PC-9 (cell line): ENCODE measurements at places on chromosomes 5 and 9. TPM values are rescaled to one million over a fixed set of nuclear protein-coding genes. Genes with fewer than 3 reads are reported as not detected.

Gene PJA2
- total RNA-seq: 23.0 and 29.9 TPM in 2 replicates

Gene UBAP1
- 23.7 and 33.8 TPM in 2 replicates for total RNA-seq

Gene TAF11L5
- total RNA-seq: not detected in 2 replicates

Gene GRIN3A
- total RNA-seq: not detected in 2 replicates

Gene IFNK
- total RNA-seq: not detected in 2 replicates

GRCh38 chr5:158953929-158954534 is 145.7 kb downstream of the EBF1 start:
- no peaks in the 10 kb centered on the region for H3K4me1 ChIP-seq
- H3K36me3 ChIP-seq: no peaks in the 10 kb centered on the region
- no peak for DNase-seq
- no peak overlapping the region for H3K27ac ChIP-seq
- H3K27me3 ChIP-seq: peaks cover 69% of the 10 kb centered on the region
- no peak overlapping the region for H3K4me3 ChIP-seq

- no peak for DNase-seq
- no peaks in the 10 kb centered on the region for H3K4me1 ChIP-seq
- H3K4me3 ChIP-seq: no peak overlapping the region
- H3K36me3 ChIP-seq: no peaks in the 10 kb centered on the region
- no peaks in the 10 kb centered on the region for H3K27me3 ChIP-seq
These were observed 28.3 kb upstream of the NIPAL4 start for GRCh38 chr5:157431544-157432200.

DNA sequence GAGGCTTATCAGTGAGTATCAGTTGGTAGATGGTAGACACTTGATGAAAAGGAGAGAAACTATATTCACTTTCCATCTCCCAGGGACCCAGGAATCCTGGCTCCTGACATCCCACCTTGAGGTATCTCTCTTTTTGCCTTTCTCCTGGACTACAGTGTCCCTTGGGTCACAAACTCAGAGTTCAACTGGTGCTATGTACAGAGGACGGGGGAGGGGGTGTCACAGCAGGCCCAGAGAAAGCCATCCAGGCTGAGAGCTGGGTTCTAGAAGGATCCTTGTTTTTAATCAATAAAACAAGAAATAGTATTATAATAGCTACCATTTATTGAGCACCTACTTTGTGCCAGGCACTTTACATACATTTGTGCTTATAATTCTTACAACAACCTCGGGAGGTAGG is 10.3 kb downstream of the MYORG start:
- H3K4me1 ChIP-seq: no peaks in the 10 kb centered on the region
- H3K4me3 ChIP-seq: no peak overlapping the region
- H3K36me3 ChIP-seq: no peaks in the 10 kb centered on the region
- no peaks in the 10 kb centered on the region for H3K27me3 ChIP-seq

DNA sequence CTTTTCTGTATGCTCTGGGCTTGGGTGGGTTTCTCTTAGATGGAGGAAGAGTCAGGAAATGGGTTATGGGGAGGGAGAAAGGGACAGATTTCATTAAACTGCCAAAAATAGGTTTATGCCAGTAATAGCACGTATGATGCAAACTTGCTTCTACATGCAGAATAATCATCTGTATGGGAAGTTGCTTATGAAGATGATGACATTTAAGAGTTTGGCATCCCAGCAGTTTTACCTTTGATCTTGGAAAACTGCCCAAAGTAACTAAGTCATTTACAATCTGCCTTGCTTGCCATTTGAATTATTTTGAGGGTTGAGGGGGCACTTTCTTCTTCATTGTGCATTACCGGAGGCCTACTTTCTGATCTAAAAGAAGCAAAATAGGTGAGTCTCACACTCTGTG is 282.9 kb upstream of the ANKRD55 start:
- no peak overlapping the region for H3K27ac ChIP-seq
- no peaks in the 10 kb centered on the region for H3K27me3 ChIP-seq
- H3K4me1 ChIP-seq: peaks cover 46% of the 10 kb centered on the region

- H3K27ac ChIP-seq: no peak overlapping the region
- no peak for DNase-seq
- H3K4me1 ChIP-seq: peaks cover 18% of the 10 kb centered on the region
- H3K4me3 ChIP-seq: no peak overlapping the region
- no peaks in the 10 kb centered on the region for H3K27me3 ChIP-seq
- H3K36me3 ChIP-seq: no peaks in the 10 kb centered on the region
These were observed 15.5 kb downstream of the SIL1 start for GRCh38 chr5:139182528-139183296.

DNA sequence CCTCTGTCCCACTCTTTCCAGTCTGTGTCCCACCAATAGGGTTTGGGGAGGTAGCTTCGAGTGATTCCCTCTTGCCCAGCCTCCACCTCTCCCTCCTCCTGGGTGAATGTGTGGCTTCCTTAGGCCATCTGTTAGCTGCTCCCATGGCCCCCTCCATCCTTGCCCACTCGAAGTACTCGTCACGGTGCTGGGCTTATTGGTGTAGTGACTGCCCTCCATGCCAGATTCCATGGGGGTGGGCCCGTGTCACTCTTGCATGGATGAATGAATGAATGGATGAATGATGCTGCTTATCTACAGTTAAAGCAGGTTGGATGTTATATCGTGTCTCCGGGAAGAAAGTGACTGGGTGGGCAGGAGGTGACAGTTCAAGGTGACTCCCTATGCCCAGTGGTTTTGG is 19.1 kb downstream of the HMCN2 start:
- no peak overlapping the region for H3K4me3 ChIP-seq
- H3K27me3 ChIP-seq: peaks cover 64% of the 10 kb centered on the region
- H3K4me1 ChIP-seq: no peaks in the 10 kb centered on the region
- H3K27ac ChIP-seq: no peak overlapping the region
- H3K36me3 ChIP-seq: no peaks in the 10 kb centered on the region

GRCh38 chr5:89302102-89302891 is 419.3 kb upstream of the MEF2C start:
- DNase-seq: no peak
- H3K27me3 ChIP-seq: no peaks in the 10 kb centered on the region
- H3K27ac ChIP-seq: no peak overlapping the region
- no peak overlapping the region for H3K4me3 ChIP-seq
- H3K36me3 ChIP-seq: no peaks in the 10 kb centered on the region
- no peaks in the 10 kb centered on the region for H3K4me1 ChIP-seq

GRCh38 chr9:134061019-134061687 is 6.7 kb downstream of the BRD3 start:
- peaks cover 23% of the 10 kb centered on the region for H3K4me1 ChIP-seq
- H3K4me3 ChIP-seq: no peak overlapping the region
- no peak for DNase-seq
- no peaks in the 10 kb centered on the region for H3K36me3 ChIP-seq
- no peaks in the 10 kb centered on the region for H3K27me3 ChIP-seq

DNA sequence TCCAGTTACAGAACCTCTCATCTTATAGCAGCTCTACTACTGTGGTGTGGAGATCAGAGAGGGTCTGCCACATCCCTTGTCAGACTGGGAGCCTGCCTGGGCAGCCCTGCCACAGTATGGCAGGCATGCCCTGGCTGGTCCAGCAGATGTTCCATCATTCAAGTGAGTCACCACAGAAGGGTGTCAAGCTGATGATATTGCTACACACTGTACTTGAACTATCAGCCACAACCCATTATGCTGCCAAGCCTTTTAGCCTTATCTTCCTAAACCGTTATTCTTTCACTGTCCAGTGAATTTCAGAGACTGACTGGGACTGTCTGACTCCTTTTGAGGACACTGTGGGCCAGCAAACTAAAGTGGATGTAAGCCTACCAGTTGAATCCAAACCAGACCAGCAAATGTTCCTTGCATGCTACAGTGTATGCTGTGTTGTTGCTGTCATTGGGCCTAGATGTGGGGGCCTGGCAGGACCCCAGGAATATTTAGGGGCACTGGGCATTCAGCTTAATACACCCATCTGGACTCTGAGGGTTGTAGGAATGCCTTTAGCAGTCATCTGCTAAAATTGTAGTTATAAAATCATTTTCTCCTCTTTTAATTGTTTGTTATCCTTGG is 202.6 kb downstream of the NR3C1 start:
- no peak for DNase-seq
- H3K27me3 ChIP-seq: no peaks in the 10 kb centered on the region
- H3K27ac ChIP-seq: no peak overlapping the region

- DNase-seq: no peak
- no peaks in the 10 kb centered on the region for H3K27me3 ChIP-seq
- H3K27ac ChIP-seq: no peak overlapping the region
- H3K4me3 ChIP-seq: no peak overlapping the region
- peaks cover 18% of the 10 kb centered on the region for H3K36me3 ChIP-seq
These were observed 7.6 kb downstream of the RAB24 start for GRCh38 chr5:177295924-177296323.

GRCh38 chr5:59008816-59009473 is 426.1 kb downstream of the RAB3C start:
- H3K27ac ChIP-seq: no peak overlapping the region
- H3K27me3 ChIP-seq: no peaks in the 10 kb centered on the region
- H3K36me3 ChIP-seq: no peaks in the 10 kb centered on the region
- H3K4me3 ChIP-seq: no peak overlapping the region

DNA sequence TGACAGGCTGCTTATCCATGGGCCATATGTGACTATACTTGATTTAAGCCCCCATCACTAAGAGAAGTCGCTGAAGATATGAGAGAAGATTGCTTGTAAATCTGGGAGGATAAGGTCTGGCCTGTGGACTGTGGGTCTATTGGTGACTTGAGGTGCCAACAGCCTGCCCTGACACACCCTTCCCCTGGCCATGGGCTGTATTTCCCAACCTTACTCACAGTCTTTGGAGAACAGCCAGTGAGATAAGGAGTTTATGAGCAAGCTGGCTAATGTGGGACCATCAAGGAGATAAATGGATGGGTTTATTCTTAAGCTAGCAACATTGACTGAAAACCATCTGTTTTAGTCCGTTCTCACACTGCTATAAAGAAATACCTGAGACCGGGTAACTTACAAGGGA is 231.3 kb downstream of the ZSWIM6 start:
- H3K4me1 ChIP-seq: no peaks in the 10 kb centered on the region
- H3K27ac ChIP-seq: no peak overlapping the region
- H3K27me3 ChIP-seq: peaks cover 19% of the 10 kb centered on the region; the same call in 1 of the 2 replicates
- H3K4me3 ChIP-seq: no peak overlapping the region
- no peak for DNase-seq
- no peaks in the 10 kb centered on the region for H3K36me3 ChIP-seq

DNA sequence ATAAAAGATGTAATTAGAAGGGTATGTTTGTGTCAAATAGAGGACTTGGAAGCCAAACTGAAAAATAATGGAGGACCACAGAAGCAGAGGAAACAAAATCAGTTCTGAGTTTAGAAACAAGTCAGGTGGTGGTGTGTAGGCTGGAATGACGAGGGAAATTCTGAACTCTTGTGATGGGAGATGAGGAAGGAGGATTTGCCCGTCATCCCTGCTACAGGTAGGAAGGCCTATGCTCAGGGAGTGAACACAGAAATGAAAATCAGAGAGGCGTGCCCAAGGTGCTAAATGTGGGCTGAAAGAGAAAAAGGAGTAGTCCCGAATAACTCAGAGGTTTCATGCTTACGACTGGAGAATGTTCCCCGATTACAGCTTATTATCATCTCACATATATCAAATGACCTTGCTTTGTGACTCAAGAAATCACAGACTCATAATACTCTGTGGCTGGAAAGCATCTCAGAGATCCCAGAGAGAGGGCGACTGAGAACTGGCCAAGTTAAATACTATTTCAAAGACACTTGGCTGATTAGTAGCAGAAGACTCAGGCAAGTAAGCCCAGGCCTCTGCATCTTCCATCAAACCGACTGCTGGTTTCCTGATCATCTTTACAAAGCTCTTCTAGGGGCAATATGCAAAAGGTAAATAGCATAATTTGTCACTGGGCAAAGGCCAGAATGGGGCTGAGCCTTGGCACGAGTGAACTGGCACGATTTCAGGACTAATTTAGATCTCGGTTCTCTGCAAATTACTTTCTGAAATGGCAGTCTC is 126.0 kb downstream of the SUSD1 start:
- no peak for DNase-seq
- no peak overlapping the region for H3K4me3 ChIP-seq

DNA sequence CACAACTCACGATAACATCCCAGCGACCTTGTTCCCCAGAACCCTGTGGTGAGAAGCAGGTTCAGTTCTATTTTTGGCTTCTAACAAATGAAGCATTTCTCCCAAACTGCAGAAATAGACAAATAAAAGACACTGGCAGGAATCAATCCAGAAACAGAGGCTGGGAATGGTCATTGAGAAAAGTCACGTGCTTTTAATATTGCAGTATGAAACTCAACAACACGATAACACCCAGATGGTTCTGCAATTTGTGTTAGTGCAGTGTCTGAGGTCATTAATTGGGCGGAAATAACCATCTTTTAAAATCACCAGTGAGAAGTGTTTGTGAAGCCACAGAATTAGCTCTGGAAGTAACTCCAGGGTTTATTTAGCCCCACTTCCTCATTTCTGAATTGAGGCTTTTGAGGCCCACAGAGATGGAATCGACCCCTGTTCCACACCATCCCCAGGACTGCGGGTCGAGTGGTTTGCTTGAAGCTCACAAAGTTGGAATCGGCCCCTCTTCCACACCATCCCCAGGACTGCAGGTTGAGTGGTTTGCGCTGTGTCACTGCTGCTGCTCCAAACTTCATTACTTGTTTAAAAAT is 164.7 kb upstream of the IRX4 start:
- DNase-seq: no peak
- no peaks in the 10 kb centered on the region for H3K36me3 ChIP-seq
- no peak overlapping the region for H3K4me3 ChIP-seq
- H3K27ac ChIP-seq: no peak overlapping the region

- H3K36me3 ChIP-seq: no peaks in the 10 kb centered on the region
- H3K27ac ChIP-seq: no peak overlapping the region
- H3K27me3 ChIP-seq: no peaks in the 10 kb centered on the region
These were observed 15.8 kb downstream of the BTF3 start for GRCh38 chr5:73513996-73514395.

DNA sequence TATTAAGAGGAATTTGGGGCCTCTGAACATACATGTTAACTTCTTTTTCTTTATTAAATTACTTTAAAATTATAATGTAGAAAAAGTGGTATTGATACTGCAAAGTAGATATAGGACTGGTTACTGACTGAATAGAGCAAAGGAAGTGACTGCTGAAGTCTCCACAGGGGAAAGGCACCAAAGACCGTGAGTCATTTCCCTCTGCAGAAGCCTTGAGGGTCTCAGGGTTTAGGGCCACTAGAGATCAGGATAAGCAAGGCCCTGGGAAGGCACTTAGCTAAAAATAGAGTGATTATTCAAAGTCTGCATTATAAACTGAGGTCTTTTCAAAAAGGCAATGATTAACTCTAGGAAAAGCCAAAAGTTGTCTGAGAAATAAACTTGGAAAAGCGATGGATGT is 44.7 kb upstream of the ITGA1 start:
- H3K36me3 ChIP-seq: no peaks in the 10 kb centered on the region
- H3K27me3 ChIP-seq: no peaks in the 10 kb centered on the region
- no peaks in the 10 kb centered on the region for H3K4me1 ChIP-seq
- DNase-seq: no peak
